ENCODE measurements at places on chromosomes 11 and 22.

GRCh38 chr11:32188785-32189184, 97.9 kb downstream of the RCN1 start:
- DNase-seq = no peak

DNA sequence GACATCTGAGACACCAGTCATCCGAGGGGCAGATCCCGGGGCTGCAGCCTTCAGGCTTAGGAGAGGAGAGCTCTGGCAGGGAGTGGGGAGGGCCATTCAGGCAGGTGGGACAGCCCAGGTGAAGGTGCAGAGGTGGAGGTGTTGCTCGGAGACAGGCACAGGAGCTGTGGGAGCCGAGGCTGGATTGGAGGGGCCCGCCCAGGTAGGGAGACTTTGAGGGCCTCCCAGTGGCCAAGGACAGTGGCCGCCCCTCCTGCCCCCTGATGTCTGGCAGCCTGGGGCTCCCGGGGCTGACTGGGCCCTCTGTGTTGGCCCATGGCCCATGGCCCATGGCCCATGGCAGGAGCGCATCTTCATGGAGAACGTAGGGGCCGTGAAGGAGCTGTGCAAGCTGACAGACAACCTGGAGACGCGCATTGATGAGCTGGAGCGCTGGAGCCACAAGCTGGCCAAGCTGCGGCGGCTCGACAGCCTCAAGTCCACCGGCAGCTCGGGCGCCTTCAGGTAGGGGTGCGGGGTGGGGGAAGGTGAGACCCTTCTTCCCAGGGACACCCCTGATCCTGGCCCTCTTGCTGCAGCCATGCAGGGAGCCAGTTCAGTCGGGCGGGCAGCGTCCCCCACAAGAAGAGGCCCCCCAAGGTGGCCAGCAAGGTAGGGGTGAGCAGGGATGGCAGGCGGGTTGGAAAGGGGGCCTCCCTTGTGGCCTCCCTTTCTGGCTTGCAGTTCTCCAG, 13.3 kb downstream of the TMEM258 start:
- no peak for DNase-seq

- no peak for DNase-seq
Observed at GRCh38 chr11:19076744-19077589, 16.4 kb upstream of the MRGPRX2 start.

DNA sequence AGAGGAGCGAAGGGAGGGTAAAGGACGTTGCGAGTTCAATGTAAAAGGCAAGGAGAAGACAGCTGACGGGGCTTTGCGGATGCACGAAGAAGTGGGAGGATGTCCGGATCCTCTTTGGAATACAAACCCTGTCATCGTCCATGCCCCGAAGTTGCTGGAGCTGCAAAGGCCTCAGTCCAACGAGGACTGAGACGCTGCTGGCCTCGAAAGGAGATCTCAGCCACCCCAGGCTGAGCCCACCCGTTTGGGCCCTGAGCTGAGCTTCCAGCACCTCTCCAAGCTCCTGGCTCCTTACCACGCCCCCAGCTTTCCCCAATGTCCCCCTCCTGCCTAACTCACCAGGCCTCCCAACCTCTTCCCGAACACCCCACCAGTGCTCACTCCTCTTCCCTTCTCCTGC, 46.1 kb upstream of the PHF21B start:
- DNase-seq = no peak

GRCh38 chr22:44419429-44419828, 78.6 kb downstream of the RTL6 start:
- no peak for DNase-seq

- no peak for DNase-seq
Observed at GRCh38 chr22:21725956-21726649, 9.5 kb downstream of the YPEL1 start.

GRCh38 chr22:49411236-49411635, 416.4 kb downstream of the BRD1 start:
- no peak for DNase-seq

- peak; percentile 60 for DNase-seq
Observed at GRCh38 chr11:64864473-64865285, 13.7 kb downstream of the EHD1 start.

DNA sequence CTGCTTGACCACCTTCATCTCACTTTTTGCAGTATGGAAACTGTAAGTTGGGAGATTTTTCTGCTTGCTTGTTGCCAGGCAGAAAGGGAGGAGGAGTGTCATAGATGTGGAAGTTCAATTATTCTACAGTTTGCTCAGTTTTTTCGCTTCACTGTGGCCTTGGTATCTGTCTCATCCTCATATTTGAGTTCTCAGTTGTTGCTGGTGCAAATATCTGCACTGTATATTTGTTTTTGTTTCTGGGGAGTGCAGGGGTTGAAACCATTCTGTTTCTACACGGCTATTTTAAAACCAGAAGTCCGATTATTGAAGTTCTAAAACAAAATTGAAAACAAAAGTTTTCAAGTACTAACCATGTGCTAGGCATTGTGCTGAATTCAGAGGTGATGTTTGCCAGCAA, 153.4 kb downstream of the JRKL start:
- DNase-seq = no peak

- no peak for DNase-seq
Observed at GRCh38 chr11:105004021-105004420, 18.9 kb downstream of the CASP5 start.

GRCh38 chr11:121864660-121865059, 251.4 kb downstream of the BLID start:
- DNase-seq = no peak

DNA sequence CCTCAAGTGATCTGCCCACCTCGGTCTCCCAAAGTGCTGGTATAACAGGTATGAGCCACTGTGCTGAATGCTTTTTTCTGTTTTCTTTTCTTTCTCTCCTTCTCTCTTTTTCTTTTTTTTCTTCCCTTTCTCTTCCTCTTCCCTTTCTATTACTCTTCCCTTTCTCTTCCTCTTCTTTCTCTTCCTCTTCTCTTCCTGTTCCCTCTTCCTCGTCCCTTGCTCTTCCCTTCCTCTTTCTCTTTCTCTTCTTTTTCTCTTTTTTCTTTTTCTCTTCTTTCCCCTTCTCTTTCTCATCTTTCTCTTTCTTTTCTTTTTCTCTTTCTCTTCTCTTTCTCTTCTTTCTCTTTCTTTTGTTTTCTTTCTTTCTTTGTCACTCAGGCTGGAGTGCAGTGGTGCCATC, 1.2 kb downstream of the OOSP1 start:
- DNase-seq = no peak

DNA sequence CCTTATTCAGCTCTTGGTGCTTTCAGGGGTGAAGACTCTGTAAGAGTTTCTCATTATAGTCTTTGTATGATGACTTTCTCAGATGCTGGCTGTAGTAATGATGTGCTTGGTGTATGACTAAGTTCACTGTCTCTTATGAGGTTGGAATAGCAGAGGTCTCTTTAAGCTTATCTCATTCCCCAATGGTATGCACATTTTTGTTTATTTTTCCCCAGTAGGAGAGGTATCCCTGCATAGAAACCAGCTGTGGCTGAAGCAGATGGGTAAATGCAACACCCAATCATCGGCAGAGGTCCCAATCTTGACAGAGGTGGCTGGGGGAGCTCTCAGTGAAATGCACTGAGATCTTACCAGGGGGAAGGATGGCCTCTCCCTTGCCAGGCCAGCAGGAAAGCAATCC, 34.6 kb downstream of the BBOX1 start:
- no peak for DNase-seq

GRCh38 chr11:9004183-9004926, 554 bp upstream of the NRIP3 start:
- DNase-seq = no peak

DNA sequence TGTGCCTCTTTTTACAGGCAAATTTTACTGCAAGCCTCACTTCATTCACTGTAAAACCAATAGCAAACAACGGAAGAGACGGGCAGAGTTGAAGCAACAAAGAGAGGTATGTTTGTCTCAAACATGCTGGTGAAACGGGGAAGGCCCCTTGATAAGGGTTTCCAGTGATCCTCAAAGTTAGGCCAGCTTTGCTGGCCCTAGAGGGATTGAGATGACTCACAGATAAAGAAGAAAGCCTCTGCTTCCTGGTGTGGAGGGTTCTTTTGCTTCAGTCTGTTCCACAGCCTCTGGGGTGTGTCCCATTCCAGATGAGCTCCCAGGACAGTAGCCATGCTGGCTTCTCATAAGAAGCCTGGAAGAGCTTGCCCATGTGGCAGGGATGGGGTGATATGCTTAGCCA, 118.9 kb upstream of the PARVA start:
- DNase-seq = no peak

DNA sequence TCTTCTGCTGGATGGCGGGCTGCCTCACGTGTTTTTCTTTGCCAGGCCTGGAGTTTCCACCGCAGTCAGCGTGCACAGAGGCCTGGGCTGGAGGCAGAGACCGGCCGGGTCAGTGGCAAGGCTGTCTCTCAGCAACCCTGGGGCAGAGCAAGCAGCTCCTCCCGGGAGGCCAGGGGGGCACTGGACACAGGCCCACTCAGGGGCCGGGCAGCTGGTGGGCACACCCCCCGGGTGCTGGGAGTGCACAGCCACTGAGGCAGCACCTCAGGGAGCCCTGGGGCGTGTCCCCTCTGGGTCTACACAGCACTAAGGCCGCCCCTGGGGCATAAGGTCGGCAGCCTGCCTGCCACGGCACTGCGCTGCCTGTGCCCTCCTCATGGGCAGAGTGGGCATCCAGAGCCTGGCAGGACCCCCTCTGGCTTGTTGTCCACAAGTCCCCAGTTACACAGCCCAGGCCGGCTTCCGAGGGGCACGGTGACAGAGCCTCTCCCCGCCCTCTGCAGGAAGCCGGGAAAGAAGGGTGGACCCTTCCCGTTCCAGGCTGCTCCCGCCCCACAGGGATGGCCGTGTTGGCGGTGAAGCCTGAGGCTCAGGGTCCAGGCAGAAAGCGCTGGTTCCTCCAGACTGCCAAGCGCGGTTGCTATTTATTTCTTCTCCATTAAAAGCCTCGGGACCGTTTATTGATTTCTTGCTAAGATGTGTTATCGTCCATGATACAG, 18.5 kb upstream of the TH start:
- no peak for DNase-seq

DNA sequence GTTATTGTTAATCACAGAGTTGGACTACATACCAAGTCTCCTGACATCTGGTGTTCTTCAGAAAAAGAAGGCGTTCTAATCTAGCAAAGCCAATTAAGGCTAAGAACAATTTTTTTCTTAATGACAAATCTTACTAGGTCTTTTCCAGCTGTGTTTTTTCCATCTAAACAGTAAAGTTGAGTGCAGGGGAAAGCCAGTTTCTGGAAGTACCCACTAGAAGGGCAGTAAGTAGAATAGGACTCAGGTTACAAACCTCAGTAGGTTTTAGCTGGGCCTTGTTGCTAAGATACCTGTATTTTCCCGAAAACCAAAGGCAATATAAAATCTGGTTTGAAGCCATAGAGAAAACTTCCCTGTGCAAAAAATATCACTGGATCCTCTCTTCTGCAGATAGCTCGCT, 351.9 kb downstream of the ETS1 start:
- DNase-seq = no peak

Data from fibroblast of skin of left biceps (primary cell).